ENCODE measurements at places on chromosomes 11 and 22.

DNA sequence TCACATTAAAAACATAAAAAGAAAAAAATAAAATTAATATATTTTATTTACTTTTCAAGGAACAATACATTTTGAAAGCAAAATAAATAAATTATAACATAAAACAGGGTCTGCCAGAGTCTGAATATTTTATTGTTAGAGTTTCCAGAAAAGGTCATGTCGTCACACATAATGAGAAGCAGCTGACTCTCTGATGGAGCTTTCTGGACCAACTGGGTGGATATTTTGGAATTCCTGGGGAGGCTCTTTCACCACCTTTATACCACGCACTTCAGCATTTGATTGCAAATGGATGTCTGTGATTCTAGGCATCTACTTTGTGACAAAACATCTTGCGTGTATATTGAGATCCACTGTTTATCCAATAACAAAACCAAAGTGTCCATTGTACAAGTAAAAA is 455.0 kb upstream of the CCDC179 start:
- DNase-seq: no peak

DNA sequence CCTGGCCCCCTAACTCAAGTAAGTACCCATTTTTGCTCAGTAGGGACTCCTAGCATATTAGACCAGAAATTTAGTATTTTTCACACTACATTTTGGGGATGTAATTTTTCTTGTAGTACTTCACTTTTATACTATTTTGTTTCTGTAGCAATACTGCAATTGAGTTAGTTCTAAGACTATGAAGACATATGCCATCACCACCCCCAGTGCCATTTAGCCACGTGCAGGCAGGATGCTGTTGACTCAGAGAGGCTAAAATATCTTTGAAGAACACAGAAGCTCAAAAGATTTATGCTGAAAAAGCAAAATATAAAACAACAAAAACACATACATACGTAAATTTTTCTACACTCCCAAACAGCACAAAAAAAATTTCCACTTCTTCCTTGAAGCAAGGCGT is 29.1 kb upstream of the DLAT start:
- no peak for DNase-seq

GRCh38 chr11:40095446-40095845 is 1364.0 kb downstream of the LRRC4C start:
- no peak for DNase-seq

GRCh38 chr22:36355894-36356293 is 31.9 kb downstream of the MYH9 start:
- no peak for DNase-seq

- DNase-seq: no peak
Measured at GRCh38 chr22:20239676-20240446, 28.3 kb downstream of the RTN4R start.

GRCh38 chr11:15826826-15827225 is 529.5 kb downstream of the SOX6 start:
- no peak for DNase-seq

DNA sequence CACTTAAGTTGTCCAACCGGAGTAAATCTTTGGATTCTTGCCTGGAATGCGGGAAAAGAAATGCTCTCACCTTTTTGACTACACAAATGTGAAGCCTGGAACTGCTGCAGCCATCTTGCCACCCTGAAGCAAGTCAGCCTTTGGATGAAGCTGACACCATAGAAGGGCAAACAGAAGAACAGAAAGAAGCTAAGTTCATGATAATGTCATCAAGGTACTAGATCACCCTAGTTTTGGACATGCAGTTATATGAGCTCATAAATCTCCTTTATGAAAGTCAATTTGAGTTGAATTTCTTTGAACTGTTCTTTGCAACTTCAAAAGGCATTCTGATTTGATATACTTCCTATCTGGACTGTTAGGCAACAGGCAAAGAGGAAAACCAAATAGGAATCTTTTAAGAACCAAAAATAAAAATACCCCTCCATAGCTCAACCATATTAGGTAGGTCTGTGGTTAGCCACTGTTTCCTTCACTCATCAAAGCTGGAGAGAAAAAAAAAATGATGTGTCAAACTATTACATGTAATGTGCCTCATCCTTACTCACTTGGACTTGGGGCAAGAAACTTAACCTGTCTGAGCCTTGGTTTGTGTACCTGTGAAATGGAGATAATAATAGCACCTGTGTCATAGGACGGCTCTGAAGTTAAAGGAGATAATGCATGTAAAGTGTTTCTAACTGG is 91.9 kb downstream of the WT1 start:
- DNase-seq: no peak

GRCh38 chr22:19464975-19465374 is 14.0 kb downstream of the UFD1 start:
- DNase-seq: no peak

GRCh38 chr22:39522567-39523300 is 2.4 kb downstream of the ATF4 start:
- no peak for DNase-seq

DNA sequence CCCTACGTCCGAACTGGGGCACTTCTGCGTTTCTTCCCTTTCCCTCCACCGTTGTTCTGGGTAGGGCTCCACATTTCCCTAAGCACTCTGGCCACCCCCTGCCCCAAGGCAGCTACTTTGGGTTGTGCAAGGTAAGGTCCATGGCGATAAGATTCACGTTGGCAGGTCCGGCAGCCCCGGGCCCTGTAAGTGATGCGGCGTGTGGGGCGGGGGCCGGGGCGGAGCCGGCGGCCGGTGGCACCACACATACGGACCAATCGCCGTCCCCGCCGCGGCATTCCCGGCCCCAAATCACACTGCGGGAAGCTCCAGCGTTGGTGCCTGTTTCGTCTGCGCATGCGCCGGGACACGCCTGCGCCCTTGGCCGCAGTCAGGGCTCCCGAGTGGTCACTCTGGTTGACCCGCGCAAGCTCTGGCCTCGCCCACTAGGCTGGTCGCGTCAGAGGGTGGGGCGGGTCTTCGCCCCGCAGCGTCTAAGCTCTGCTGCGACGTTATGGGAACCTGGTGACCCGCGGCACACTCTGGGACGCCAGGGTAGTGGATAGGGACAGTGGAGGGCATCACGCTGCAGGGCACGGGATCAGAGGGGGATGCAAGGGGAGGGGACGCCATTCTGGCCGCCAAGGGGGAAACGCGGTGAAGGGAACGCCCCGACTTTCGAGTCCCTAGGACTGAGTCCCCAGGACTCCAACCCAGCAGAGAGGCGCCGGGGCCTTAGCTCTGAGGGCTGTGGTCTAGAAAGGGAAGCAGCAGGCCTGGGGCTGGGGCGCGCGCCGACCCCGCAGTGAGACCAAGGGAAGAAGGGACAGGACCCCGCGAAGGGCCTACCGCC is 1.6 kb downstream of the FADS1 start:
- no peak for DNase-seq

- DNase-seq: no peak
Measured at GRCh38 chr22:49136041-49136815, 691.4 kb downstream of the BRD1 start.

GRCh38 chr11:122523846-122524805 is 131.4 kb upstream of the UBASH3B start:
- no peak for DNase-seq

- DNase-seq: no peak
Measured at GRCh38 chr11:62708392-62708791, 916 bp downstream of the GNG3 start.

- no peak for DNase-seq
Measured at GRCh38 chr11:69380921-69381581, 87.1 kb downstream of the MYEOV start.

GRCh38 chr11:57429946-57430345 is 3.0 kb upstream of the SLC43A3 start:
- DNase-seq: no peak

Data from stimulated activated CD8-positive, alpha-beta memory T cell treated with anti-CD3 and anti-CD28 coated beads, Interleukin-2, amount 100 ng/mL, for 1 hour (primary cell).